ENCODE measurements at places on chromosomes 4 and X.
A peak's percentile ranks its signal among the peaks of the same experiment; 100 is the strongest.

GRCh38 chr4:127586922-127587571, 45.7 kb upstream of the INTU start:
- no peak for DNase-seq

DNA sequence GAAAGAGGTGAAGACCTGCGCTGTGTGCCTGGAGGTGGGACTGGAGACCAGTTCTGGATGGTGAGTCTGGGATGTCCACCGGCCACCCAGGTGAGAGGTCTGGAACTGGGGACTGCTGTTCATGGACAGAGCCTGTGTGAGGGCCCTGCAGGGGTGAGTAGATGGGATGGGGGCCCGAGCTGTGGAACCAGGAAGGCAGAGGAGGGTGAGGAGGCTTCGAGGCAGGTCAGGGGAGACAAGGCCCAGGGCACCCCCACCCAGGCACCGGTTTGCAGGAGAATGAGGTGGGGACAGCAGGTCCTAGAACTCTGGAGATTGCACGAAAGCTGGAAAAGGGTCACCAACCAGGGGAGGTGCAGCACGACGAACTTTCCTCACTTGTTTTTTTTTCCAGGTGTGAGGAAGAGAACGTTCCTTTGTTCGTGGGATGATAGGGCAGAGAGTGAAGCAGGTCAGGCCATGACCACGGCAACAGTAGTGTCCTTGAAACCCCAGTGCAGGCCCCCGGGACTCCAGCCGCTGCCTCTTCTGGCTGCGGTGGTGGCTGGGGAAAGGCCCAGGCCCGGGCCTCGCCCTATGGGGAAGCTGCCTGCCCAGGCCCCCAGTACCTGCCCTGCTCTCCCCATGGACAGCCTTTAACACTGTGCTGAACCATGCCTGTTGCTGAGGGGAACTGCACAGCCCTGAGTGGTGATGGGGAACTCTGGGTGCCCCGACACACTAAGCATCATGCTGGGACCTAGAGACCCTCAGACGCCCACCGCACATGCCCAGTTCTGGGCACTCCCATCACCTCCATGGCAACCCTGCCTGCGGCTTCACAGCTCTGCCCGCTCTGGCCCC, 22.9 kb downstream of the TNIP2 start:
- no peak for DNase-seq

- no peak for DNase-seq
Observed at GRCh38 chr4:86640469-86640868, 46.4 kb downstream of the PTPN13 start.

- DNase-seq: no peak
Observed at GRCh38 chr4:15884666-15885065, 53.9 kb downstream of the FGFBP1 start.

DNA sequence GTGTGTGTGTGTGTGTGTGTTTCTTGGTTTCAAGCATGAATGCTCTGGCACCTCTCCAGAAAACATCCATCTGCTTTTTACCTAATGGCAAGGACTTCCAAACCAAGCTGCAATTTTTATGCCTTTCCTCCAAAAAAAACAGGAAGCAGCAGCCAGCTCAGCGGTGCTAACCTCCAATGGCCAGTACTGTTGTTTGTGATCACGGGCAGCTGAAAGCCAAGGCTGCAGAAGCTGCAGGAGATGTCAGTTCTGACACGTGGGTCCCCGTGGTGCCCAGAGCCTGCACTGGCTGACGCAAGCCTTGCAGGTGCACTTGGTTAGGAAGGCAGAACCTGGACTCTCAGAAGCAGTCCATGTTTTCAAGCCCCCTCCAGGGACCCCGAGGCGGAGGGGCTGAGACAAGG, 313.6 kb upstream of the DDX53 start:
- DNase-seq: no peak

DNA sequence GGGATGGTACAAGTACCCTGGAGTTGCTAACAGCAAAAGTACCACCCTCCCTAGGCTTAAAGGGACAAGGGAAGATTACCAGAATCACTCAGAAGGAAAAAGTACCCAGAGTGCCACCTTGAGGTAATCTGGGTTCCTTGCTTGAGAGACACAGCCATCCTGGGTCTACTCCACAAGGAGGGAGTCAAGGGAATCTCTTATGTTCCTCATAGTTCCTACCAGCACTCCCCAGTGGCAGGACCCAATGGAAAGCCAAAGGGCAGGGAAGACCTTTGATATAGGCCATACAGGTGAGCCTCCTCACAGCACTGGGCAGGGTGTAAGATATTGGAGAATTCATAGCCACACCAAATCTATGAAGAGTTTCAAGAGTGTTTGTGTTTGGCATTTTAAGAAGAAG, 5.7 kb downstream of the IL2 start:
- peak; percentile 26 for DNase-seq

DNA sequence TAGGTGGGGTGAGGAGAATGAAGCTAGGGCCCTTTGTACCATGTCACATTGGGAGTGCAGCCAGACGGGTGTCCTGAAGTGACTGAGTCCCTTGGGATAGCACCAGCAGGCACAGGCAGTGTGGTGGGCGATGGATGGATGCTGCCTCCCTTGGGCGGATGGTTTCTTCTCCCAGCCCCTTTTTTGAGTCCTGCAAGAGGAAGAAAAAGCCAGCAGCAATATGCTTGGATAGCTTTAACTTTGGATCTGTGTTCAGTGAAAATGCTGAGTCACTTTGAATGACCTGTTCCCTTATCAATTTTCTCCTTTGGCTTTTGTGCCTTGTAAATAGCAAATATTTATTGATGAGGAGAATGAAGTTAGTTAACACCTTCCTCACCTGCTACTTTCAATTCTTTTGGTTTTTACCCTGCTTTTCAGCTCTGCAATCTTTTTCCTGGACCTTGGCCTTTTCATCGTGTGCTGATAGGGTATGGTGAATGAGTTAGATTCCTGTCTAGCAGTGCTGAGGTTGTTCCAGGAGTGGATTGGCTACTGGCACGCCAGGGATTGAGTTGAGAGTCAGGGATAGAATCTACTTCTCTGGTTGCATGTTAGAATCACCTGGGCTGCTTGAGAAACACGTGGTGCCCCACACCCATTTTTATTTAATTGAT, 10.2 kb downstream of the DCUN1D4 start:
- DNase-seq: no peak

DNA sequence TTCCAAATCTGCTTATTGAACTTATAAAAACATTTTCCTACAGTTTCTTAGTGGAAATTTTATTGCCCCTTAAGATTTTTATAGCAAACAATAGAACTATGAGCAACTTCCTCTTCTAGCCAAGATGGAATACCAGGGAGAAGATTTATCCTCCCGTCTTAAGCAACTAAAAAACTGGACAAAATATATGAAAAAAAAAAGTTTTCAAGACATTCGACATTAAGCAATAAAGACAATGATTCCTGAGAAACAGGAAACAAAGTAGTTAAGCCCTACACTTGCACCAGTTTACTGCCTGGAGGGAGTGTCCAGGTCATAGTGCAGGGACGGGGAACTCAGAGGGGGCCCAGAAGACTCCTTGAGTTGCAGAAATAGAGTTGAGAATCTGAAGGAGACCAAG, 516.1 kb upstream of the DIPK2B start:
- DNase-seq: no peak

DNA sequence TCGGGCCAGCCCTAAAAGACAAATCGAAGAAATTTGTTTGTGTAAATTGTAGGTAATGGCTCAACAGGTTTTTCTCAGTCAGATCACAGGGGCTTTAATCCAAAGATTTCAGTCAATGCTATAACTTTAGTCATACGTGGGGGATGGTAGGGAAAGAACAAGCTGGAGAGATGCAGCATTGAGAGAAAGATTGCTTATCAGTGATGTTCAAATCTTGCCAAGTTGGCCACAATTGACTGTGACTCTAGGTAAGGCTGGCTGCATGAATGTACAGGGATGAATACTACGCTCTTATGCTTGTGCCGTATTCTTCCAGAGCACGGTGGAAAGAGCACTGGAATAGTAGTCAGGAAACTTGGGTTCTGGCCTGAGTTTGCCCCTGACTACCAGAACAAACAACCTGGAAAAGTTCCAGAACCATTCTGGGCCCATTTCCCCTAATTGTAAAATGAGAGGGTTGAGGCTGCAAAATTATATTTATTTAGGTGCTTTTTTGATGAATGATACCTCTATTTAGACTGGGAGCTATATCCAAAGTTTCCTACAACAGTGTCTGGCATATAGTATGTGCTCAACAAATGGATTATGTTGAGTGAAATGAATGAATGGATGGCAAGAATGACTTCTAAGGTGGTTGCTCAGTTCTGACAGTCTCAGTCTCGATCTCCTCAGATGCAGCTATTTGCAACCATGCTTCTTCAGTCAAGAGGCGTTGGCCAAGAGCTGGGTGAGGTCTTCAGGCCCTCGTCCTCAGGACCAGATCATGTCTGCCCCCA, 44.4 kb downstream of the TSC22D3 start:
- no peak for DNase-seq

- DNase-seq: no peak
Observed at GRCh38 chrX:109373468-109373867, 108.4 kb downstream of the GUCY2F start.

- DNase-seq: no peak
Observed at GRCh38 chr4:7427831-7428260, 6.9 kb downstream of the PSAPL1 start.

GRCh38 chrX:3257471-3257870, 89.0 kb downstream of the MXRA5 start:
- DNase-seq: no peak

DNA sequence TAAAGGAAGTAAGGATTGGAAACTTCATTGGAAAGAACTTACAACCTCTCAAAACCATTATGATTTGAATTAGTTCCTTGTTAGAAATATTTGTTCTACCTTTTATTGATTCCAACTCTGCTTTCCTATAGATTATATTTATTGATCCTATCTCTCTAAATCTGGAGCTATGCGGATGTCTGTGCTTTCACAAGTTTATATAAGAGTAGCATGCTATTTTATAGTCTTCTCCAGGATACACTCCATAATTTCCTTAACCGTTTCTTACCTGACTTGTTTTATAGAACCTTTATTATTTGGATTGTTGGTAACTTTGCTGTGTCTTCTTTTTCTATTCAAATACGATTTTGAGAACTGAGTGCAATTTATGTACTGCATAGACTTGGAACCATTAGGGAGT, 668.1 kb downstream of the RAPGEF2 start:
- DNase-seq: no peak

- DNase-seq: no peak
Observed at GRCh38 chr4:24434241-24434640, 150.1 kb downstream of the DHX15 start.

- DNase-seq: peak; percentile 3
Observed at GRCh38 chrX:8364369-8365141, 100.1 kb upstream of the VCX3B start.

DNA sequence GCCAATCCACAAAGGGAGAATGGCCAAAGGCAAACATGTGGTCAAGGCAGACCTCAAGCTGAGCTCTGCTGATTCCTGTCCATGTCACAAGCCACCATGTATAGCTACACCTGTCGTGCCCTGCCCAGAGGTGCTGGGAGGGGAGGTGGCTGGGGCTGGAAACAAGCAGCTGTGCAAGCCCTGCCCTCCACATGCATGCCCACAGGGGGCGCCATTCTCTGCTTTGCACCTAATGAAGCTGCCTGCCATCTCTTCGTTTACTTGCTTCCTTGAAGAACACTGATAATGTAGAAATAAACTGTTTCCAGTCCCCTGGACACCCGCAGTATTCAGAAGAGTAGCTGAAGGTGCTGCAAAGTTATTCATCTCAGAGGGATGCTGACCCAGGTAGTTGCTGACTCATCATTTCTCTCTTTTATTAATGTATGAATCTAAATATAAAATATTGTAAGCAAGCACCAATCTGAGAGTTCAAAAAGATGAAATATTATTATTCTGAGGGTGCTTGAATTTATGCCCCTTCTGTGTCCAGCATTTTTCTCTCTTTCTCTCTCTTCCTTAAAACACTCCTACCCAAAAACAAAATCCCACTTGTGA, 278.6 kb downstream of the ADGRA3 start:
- peak; percentile 40 for DNase-seq

- DNase-seq: no peak
Observed at GRCh38 chr4:56183344-56183959, 203.8 kb downstream of the AASDH start.

DNA sequence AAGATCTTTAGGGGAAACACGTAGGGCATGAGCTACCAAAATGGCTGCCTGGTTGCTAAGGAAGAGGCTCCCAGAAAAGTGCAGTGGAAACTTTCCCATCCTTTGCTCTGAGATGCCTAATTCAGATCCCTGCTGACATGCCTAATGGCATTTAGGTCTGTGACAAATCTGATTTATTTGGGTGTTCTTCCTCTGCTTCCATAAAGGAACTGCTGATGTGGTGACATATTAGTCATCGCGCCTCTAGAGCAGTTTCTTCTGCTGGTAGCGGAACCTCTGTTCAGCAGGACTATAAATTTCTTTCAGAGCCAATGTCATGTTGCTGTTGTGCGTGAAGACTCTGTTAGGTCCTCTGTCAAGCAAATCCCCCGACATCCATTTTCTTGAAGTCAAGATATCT, 310.0 kb downstream of the PDHA2 start:
- DNase-seq: no peak

DNA sequence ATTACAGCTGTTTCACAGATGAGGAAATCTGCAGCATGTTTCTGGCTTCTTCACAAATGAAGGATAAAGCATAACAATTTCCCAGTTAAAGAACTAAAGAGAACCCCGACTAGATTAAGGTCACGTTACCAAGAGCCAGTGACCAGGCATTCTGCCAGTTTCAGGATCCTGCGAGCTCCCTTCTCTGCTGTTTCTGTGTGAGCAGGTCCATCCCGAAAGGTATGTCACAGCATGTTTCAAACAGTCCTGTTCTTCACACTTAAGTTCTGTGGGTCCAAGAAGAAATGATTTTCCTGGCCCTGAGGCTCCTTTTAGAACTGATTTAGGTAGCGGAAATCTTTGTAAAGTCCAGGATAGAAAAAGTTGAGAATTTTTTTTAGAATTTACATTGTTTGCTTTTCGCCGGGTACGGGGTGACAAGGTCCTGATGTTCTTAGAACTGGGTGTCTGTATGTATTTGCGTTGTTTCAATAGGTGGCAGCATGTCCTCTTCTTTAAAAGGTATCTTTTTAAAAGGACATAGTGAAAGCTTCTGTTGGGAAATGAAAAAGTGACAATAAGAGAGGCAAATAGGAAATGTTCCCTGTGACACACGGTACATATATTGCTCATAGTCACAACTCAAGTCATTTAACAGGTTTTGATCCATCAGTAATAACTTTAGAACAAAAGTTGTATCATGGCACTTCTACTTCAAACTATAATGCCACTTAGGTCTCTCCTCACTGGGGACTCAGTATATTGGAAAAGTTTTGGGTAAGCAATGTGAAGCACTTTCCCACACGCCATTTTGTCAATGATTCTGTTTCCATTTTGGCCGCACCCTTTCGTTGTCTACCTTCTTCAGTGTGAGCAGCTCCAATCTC, 18.4 kb downstream of the IL21 start:
- DNase-seq: no peak

- DNase-seq: no peak
Observed at GRCh38 chr4:25454476-25454875, 77.4 kb downstream of the ANAPC4 start.

- DNase-seq: no peak
Observed at GRCh38 chr4:184460499-184461285, 13.7 kb downstream of the IRF2 start.

- DNase-seq: no peak
Observed at GRCh38 chr4:914531-914930, 17.6 kb downstream of the GAK start.
